ENCODE measurements at places on chromosomes 16 and 17.

DNA sequence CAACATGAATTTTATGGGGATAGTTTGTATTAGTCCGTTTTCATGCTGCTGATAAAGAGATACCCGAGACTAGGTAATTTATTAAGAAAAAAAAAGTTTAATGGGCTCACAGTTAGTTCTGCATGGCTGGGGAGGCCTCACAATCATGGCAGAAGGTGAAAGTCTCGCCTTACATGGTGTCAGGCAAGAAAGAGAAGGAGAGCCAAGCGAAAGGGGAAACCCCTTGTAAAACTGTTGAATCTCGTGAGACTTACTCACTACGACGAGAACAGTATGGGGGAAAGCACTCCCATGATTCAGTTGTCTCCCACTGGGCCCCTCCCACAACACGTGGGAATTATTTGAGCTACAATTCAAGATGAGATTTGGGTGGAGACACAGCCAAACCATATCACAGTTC is 181.5 kb downstream of the PRKCA start:
- no peak for DNase-seq

GRCh38 chr16:87042551-87043230 is 274.5 kb downstream of the C16orf95 start:
- DNase-seq, result no peak

DNA sequence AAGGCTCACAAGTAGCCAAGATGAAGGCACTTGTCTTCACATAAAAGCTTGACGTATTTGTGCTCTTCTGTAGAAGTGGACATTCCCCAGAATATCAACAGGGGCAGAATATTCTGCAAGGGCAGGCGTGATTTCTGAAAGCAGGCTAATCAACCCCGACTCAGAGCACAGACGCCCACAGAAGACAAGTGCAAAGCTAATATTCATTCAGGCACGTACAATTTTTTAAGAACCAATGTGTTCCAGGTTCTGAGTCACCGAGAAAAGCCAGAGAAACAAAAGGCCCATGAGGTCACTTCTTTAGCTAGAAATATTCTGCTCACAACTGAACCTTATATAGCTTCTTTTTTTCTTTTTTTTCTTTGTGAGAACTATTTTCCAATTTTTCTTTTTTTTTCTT is 121.6 kb downstream of the DNAH9 start:
- DNase-seq, result no peak

- no peak for DNase-seq
These were observed 2.1 kb downstream of the CMTM2 start for GRCh38 chr16:66581246-66581952.

DNA sequence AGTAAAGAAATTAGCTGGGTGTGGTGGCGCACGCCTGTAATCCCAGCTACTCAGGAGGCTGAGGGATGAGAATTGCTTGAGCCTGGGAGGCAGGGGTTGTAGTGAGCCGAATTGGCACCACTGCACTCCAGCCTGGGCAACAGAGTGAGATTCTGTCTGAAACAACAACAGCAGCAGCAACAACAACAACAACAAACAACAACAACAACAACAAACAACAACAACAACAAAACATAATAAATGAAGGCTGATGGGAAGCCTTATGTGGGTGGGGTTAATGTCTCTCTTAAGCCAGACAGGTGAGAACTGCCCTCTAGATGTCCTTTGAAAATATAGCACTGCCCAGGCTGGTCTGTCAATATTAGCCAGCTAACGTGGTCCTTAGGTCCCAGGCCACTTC is 107.3 kb downstream of the MSI2 start:
- DNase-seq, result no peak

DNA sequence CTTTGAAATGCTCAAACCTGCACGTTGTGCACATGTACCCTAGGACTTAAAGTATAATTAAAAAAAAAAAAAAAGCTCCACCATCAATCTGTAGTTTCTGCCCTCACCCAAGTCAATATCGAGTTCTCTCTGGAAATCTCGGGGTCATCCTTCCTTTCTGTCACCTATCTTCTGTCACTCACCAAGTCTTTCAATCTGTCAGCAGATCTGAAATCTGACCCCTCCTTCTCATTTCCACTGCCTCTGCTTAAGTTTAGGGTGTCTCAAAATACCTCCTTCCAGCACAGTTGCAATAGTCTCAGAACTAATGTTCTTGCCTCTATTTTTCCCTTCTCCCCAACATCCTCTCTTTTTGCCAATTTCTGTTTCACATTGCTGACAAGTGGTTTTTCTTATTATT is 32.3 kb downstream of the FTO start:
- DNase-seq, result no peak

GRCh38 chr16:85445064-85445778 is 167.9 kb upstream of the GSE1 start:
- DNase-seq, result no peak

DNA sequence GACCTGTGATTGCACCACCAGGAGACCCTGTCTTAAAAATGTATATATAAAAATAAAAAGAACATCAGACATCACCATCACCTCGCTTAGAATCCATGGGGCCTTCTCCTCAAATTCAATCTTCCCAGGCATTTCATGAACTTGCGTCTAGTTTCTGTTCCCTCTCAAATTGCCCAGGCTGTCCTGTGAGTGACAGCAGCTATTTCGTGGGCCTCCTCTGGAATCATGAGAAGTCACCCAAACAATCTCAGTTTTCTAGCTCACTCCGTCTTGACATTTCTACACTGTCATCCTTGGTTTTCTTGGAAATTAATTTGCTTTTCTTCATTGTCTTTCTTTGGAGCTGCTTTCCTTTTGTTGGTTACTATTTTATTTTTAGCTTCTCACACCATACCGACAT is 7.3 kb downstream of the SLC52A1 start:
- no peak for DNase-seq

DNA sequence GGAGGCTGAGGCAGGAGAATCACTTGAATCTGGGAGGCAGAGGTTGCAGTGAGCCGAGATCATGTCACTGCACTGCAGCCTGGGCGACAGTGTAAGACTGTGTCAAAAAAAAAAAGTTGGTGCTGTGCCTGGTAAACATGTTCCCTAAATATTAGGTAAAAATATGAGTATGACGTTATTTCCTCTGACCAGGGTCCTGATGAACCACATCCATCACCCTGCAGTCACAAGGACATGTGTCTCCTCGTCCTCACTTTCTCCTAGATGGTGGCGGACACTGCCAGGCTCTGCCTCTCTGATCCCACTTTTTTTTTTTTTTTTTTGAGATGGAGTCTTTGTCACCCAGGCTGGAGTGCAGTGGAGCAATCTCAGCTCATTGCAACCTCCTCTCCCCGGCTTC is 28.7 kb downstream of the LGALS9 start:
- DNase-seq, result no peak

DNA sequence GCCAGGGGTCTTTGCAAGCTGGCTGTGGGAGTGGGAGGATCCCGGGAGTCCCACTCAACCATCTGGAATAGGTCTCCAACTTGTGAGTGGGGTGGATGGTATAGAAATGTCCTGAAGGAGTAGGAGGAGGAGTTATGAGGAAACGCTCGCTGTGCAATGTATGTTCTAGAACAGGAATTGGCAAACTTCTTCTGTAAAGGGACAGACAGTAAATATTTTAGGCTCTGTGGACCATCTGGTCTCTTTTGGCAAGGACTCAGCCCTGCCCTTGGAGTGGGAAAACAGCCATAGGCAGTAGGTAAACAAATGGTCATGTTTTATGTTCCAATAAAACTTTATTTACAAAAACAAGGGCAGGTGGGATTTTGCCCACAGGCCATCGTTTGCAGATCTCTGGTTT is 149.2 kb downstream of the NPIPB5 start:
- no peak for DNase-seq

- no peak for DNase-seq
These were observed 37.8 kb downstream of the GNA13 start for GRCh38 chr17:65018610-65019316.

- DNase-seq, result no peak
These were observed 7.0 kb downstream of the TMIGD1 start for GRCh38 chr17:30326809-30327208.

DNA sequence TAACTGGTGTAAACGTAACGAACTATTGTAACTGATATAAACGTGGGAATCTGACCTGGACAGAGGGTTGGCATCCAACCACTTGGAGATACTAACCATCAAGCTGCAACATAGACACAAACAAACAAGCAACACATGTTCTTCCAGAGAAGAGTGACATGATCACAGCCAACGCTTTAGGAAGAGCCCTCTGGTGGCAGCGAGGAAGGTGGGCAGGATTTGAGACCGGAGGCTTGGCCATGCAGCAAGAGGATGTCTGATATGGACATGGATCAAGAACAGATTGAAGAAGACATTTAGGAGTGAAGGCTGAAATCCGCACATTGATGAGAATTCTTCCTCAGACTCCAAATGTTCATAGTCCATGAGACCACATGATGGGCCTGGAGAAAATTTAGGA is 40.3 kb upstream of the TNRC6A start:
- no peak for DNase-seq

- DNase-seq, result no peak
These were observed 5.8 kb downstream of the MYL4 start for GRCh38 chr17:47214931-47215330.

DNA sequence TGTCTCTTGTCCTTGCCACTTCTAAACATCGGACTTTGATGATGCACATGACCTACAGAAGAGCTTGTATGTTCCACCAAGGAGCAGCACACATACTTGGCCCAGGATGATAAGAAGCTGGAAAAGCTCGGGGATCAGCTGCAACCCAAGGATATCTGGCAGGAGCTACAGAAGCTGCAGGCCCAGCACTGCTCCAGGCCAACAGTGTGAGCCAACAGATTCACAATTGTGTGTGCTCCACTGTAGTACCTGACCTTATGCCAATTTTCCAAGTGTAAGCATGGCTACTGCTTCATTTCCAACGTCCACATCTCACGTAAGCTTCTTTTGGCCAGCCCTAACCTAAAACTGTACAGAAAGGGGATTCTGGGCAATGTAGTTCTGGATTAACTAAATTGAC is 83.4 kb downstream of the COX10 start:
- no peak for DNase-seq

- DNase-seq, result no peak
These were observed 43.2 kb downstream of the SOCS1 start for GRCh38 chr16:11212798-11213196.

DNA sequence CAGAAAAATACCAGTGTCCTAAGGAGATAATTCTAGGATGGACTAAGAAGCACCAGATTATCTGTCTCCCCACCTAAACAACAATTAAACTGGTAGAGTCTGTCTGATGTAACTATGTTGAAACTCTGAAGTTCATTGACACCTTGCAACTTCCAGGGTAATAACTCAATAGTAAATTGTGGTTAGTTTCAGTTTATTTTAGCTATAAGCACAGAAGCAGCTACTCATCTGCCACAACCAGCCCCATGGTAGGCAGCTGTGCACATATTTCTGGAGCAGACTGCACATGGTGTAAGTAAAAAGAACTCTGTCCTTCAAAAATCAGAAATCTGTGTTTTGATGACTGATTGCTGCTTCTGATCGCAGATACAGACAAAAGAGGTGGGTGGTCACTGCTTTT is 852.1 kb downstream of the CDH11 start:
- no peak for DNase-seq

DNA sequence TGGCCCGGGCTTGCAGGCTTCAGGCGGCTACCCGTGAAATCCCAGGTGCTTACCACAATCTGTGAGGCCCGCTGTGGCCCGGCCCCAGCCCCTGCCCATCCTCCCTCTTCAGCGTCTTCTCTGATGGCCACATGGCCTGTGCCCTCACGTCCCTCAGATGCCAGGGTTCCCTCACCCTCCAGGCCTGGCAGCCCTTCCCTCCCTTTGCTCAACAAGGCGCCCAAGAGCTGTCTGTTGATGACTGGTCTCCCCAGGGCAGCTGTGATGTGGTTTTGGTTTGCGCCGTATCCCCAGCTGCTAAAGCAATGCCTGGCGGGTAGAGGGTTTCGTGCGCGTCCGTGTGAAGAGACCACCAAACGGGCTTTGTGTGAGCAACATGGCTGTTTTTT is 35.1 kb downstream of the PMM2 start:
- DNase-seq, result no peak

DNA sequence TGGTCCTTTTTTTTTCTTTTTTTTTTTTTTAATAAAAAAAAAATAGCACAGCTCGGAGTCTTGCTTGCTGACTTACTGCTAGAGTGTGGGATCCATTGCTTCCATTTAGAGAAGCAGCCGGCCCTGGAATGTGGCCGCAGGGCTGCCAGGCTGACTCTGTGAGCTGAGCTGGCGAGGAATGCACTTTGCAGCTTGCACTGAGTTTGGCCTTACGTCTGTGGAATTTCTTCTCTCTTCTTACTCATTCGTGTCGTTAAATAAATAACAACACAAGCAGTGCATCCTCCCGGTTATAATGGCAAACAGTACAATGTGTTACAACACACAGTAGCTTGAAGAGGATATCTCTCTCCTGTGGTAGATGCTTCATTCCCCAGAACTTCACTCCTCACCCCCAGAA is 69.2 kb downstream of the PRKCB start:
- no peak for DNase-seq

DNA sequence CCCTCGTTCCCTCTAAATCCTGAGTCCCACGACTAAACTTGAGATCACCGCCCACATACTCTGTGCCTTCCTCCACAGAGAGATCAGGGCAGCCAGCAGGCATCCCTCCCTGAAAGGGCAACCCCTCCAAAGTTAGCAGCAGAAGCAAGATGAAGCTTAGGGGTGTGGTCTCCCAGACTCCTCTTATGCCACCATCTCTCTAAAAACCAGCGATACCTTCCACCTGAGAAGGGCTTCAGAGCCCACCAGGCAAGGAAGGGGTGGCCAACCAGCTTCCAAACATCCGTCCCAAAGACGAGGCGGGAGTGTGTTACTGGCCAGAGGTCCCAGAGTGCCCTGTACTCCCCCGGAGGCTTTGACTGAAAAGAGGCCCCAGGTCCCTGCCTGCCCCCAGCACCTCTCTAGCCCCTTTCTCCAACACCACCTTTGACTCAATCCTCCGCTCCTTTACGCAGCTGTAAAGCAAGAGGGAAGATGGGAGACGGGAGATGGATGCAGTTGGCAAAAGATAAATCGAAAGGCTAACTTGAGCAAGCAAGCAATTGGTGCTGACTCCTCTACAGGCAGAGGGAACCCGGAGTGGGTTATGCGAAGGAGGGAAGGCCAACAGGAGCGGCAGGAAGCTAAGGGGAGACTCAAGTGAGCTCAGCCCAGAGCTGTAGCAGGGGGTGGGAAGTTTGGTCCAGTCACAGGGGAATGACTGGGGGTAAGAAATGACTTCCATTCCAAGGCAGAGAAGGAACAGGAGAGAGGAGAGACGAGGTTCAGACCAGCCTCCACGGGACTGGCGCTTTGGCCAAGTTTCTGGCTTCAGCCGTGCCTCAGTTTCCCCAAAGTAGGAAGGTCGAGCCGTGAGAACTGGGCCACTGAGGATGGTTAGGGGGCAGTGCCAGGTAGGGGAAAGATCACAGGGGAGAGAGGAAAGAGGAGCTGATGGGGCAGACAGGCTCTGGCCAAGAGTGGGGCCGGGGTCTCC is 1.0 kb downstream of the ST3GAL2 start:
- no peak for DNase-seq

DNA sequence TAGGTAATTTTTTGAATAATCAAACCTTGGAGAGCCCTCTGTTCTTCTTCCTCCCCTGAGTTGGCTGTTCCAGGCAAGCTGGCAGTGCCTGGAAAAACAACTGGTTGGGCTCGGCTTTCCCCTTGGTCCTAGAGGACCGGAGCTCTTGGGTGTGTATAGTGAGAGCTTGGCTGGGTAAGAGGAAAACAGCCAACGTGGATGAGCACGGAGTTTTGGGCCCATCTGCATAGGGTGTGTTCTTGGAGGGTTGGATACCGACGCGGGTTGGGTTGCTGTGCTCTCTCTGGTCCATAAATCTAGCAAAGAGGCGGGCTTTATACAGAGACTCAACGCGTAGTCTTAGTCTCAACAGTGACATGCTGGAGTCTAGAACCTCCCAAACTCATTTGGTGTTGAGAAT is 23.2 kb downstream of the ITGB3 start:
- DNase-seq, result no peak

Data from stimulated activated CD4-positive, alpha-beta T cell treated with anti-CD3 and anti-CD28 coated beads, Interleukin-12 subunit alpha, Interleukin-12 subunit beta, amount 100 ng/mL, for 4 hours (primary cell).